ENCODE measurements at places on chromosomes 16 and 17. TPM values are rescaled to one million over a fixed set of nuclear protein-coding genes. Genes with fewer than 3 reads are reported as not detected.

DNA sequence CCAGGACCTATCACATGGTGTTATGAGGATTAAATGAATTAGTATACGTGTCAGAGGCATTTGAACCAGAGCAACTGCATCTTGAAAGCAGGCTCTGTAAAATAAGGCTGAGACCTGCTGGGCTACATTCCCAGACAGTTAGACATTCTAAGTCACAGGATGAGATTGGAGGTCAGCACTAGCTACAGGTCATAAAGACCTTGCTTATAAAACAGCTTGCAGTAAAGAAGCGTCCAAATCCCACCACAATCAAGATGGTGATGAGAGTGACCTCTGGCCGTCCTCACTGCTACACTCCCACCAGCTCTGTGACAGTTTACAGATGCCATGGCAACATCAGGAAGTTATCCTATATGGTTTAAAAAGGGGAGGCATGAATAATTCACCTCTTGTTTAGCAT is 71.8 kb downstream of the IRF8 start:
- no peak for DNase-seq

DNA sequence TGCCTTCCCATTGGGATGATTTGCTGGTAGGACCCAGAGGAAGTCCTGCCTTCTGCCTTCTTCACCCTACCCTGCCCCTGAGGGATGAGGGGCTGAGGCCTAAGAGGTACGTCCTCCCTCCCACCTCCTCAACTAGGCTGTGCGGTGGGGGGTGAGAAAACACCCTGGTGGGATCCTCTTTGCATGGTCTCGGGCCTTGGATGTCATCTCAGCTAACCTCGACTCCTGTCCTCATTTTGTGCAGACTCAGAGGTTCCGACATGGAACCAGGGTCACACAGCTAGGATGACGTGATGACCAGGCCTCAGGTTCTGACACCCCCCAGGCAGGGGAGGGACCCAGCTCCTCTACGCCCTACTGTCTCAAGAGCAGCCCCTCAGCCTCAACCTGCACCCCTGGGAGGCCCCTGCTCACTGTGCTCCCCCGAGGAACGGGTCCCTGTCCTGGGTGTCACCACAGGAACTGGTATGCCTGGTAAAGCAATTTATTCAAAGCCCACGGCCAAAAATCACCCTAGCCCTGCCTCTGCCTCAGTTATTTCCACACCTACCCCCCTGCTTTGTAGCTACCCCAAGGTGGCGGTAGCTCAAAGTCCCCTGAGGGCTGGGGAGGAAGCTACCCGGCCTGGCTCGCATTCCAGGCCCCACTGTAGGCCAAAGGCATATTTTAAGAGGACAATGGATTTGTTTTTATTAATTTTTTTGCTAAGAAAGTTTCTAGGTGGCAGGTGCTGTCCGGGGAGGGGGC is 17.5 kb downstream of the UNC13D start:
- no peak for DNase-seq

GRCh38 chr17:2978991-2979390 is 84.4 kb downstream of the OR1D5 start:
- no peak for DNase-seq

GRCh38 chr16:80040814-80041213 is 440.3 kb upstream of the MAF start:
- DNase-seq, result no peak

DNA sequence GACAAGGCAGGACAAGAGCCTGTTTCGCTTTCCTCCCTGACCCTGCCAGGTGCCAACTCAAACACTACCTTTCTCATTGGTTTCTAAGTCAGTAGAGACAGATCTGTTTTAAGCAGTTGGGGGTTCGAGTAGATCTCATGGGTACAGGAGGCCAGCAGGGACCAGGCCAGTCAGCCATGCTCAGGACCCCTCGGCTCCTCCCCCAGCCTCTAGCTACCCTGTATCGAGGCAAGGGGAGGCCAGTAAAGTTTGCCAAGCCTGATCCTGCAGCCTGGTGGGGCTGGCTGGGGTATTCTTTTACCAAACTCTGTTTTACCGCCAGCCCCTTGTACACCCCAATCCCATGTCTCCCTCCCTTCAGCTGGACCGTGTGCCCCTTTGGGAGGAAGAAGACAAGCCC is 26.6 kb downstream of the OR1D5 start:
- peak; percentile 3 for DNase-seq

GRCh38 chr17:44558334-44558709 is 1.0 kb downstream of the FZD2 start:
- DNase-seq, result no peak

- no peak for DNase-seq
Observed at GRCh38 chr16:80684906-80685305, 119.5 kb downstream of the CDYL2 start.

- no peak for DNase-seq
Observed at GRCh38 chr17:40437095-40437732, 6.0 kb upstream of the IGFBP4 start.

DNA sequence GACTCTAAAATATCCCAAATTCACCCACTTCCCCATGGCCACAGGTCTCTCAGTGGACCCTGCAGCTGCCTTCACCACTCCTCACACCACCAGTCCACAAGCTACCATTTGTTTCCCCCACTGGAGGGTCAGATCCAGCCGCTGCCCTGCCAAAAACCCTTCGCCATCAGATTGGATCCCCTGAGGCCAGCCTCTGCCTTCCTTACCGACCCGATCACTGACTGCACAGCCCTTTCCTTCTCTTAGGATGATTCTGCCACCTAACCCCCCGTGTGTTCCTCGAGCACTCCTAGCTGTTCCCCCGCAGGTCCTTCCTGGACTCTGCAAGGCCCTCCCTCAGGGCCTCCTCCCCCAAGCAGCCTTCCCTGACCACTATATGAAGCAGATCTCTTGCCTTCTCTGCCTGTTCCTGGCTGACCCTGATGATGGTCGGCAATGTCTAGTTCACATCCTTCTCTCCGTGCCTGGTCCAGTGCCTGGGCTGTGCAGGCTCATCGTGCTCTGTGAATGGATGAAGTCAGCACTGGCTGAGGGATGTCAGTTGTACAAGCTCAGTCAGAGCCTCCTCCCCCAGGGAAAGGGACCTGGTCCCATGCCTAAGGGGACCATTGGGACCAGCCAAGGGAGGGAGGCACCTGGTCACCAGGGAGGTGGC is 46.0 kb downstream of the CPNE2 start:
- DNase-seq, result no peak

DNA sequence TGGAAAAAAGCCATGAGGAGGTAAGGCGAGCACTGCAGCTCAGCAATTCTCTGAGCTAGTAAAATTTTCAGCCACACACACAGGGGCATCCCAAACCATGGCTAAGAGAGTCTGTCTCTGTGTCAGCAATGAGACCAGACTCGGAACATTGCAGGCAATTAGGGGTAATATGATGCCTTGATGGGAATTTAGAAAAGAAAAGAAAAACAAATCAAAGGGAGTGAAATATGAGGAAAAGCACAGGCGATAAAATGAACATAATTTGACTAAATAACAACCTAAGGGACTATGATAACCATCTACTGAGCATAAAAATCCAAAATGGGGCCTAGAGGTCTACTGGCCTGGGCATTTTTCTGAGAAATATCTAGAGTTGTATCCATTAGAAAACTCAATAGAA is 546.0 kb upstream of the PSMD7 start:
- DNase-seq, result no peak

Gene TBC1D26
- 1.0 TPM for total RNA-seq

Gene ABCC11
- total RNA-seq, result not detected

Gene WFDC1
- not detected for total RNA-seq

Gene GNG13
- not detected for total RNA-seq

Gene KRTAP4-6
- not detected for total RNA-seq
